ENCODE measurements at places on chromosomes 11 and 22.

- DNase-seq, result no peak
These were observed 1.8 kb downstream of the MTA2 start for GRCh38 chr11:62599901-62600300.

GRCh38 chr11:122998727-122999366 lies 17.2 kb upstream of the BSX start:
- no peak for DNase-seq

DNA sequence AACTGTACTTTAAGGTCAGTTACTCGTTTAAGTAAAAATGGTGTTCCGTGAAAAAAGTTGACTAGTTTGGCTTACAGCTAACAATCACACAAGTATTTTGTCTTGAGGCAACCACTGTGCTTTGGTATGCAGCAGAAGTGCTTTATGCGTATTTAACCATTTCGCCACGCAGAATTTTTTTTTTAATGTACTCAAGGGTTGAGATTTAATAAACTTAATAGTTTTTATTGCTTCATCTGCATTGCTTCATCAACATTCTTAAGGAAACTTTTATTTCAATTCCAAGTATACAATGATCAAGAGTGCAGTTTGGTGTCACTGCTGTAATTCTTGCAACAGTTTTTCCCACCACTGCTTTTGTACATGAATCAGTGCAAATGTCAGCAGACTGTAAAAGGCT lies 66.4 kb downstream of the ZNRF3 start:
- no peak for DNase-seq

GRCh38 chr22:31947296-31947695 lies 3.0 kb downstream of the YWHAH start:
- no peak for DNase-seq

- no peak for DNase-seq
These were observed 55.1 kb downstream of the MTMR3 start for GRCh38 chr22:29937940-29938693.

DNA sequence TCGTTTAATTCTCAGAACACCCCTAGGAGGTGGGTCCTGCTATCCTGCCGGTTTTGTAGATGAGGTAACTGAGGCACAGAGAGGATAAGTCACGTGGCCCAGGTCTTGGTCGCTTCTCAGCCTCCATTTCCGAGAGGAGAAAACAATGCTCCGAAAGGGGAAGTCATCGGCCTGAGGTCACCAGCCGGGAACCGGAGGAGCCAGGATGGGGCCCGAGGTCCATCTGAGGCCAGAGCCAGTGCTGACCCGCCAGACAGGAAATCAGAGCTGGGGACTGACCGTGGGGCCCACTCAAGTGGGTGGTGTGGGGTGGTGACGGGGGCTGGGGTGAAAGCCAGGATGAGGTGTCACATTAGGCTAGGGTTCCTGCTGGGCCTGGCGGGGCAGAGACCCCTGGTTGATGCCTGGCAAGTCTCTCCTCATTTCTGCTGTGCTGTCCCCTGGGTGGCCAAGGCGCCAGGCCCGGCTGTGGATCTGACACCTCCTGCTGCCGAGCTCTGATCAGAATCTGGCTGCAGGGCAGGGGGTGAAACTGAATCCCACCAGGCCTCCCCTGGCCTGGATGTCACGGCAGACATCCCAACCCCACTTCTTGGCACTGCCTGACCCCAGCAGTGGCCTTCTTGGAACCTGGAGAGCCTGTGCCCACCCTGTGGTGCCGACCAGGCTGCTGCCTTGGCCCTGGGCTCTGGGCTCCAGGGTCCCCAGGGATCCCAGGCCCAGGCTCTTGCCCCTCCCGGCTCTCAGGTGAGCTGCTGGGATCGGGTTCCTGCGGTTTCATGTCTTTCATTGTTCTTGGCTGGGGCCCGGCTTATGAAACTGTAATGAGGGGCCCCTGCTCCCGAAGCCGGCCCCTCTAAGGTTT lies 12.0 kb downstream of the TRIOBP start:
- DNase-seq, result no peak

GRCh38 chr11:134932761-134933160 lies 520.7 kb upstream of the B3GAT1 start:
- no peak for DNase-seq

All from neural crest cell (in vitro differentiated cells).